ENCODE measurements at places on chromosomes 12 and 14.
A peak's percentile ranks its signal among the peaks of the same experiment; 100 is the strongest.

DNA sequence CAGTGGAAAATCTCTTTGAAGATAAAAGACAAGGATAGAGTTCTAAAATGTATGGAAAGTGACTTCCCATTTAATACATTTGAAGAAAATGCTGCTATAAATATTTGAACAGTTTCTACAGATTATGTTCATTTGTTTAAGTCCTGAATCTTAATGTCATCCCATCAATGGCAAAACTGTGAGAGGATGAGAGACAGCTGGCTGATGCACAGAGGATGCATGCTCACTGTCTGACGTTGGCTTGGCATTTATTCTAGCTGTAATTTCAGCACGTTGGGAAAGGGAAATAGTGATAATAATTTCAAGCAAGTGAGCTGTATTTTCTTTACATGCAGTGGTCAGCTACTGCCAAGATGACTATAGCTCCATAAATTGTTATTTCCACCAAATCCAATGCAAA, 40.5 kb downstream of the PPFIA2 start:
- DNase-seq, result no peak
- no peaks in the 10 kb centered on the region for H3K36me3 ChIP-seq
- H3K27ac ChIP-seq, result no peak overlapping the region
- peaks cover 8% of the 10 kb centered on the region for H3K4me1 ChIP-seq
- no peaks in the 10 kb centered on the region for H3K27me3 ChIP-seq
- H3K4me3 ChIP-seq, result no peak overlapping the region

DNA sequence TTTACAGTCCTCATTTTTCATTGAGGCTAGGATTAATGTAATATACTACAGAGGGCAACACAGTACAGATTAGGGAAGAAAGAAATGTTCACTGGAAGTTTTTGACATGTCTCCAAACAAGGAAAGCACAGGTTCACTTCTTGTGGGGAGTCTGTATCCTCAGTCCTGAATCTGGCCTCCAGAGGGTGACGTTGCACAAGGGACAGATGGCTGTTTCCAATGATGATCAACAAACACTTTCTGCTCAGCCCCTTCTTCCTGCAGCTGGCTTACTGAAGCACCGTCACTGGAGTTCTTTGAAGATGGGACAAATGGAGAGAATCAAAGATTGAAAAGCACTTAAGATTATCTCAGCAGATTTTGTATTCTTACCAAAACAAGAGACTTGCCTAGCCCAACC, 123.3 kb upstream of the OR4E1 start:
- H3K27me3 ChIP-seq, result peaks cover 89% of the 10 kb centered on the region
- no peaks in the 10 kb centered on the region for H3K4me1 ChIP-seq
- H3K36me3 ChIP-seq, result no peaks in the 10 kb centered on the region
- no peak overlapping the region for H3K4me3 ChIP-seq
- no peak overlapping the region for H3K27ac ChIP-seq
- no peak for DNase-seq

- H3K4me3 ChIP-seq, result no peak overlapping the region
- no peaks in the 10 kb centered on the region for H3K27me3 ChIP-seq
- no peaks in the 10 kb centered on the region for H3K4me1 ChIP-seq
- no peak for DNase-seq
These were observed 245.7 kb downstream of the CEP128 start for GRCh38 chr14:80695869-80696268.

GRCh38 chr14:100471441-100472093, 115.7 kb downstream of the BEGAIN start:
- H3K27ac ChIP-seq, result peak overlapping the region; percentile 21
- no peaks in the 10 kb centered on the region for H3K27me3 ChIP-seq
- peaks cover 37% of the 10 kb centered on the region for H3K4me1 ChIP-seq
- peaks cover under 1% of the 10 kb centered on the region for H3K36me3 ChIP-seq

- peaks cover 7% of the 10 kb centered on the region for H3K36me3 ChIP-seq
- H3K27ac ChIP-seq, result no peak overlapping the region
- no peak overlapping the region for H3K4me3 ChIP-seq
- H3K27me3 ChIP-seq, result no peaks in the 10 kb centered on the region
- H3K4me1 ChIP-seq, result peaks cover 9% of the 10 kb centered on the region
These were observed 1.1 kb upstream of the CATSPERB start for GRCh38 chr14:91732859-91733477.
